ENCODE measurements at places on chromosomes 11 and 22. TPM values are rescaled to one million over a fixed set of nuclear protein-coding genes. Genes with fewer than 3 reads are reported as not detected.

The OR52N4 gene
- not detected for polyA plus RNA-seq

The ARHGAP8 gene
- polyA plus RNA-seq: 2.0 TPM

The GGT5 gene
- not detected for polyA plus RNA-seq

The SPDYC gene
- polyA plus RNA-seq: not detected

The DDI1 gene
- polyA plus RNA-seq: 0.17 TPM

The PATE2 gene
- polyA plus RNA-seq: not detected

The FIBIN gene
- not detected for polyA plus RNA-seq

The SHANK3 gene
- not detected for polyA plus RNA-seq

The FOLH1 gene
- polyA plus RNA-seq: not detected

The LRRC32 gene
- not detected for polyA plus RNA-seq

The JAM3 gene
- polyA plus RNA-seq: 1.6 TPM

Measured in immature natural killer cell (primary cell).